ENCODE measurements at places on chromosomes 3 and 15. TPM values are rescaled to one million over a fixed set of nuclear protein-coding genes. Genes with fewer than 3 reads are reported as not detected.
A peak's percentile ranks its signal among the peaks of the same experiment; 100 is the strongest.

NEK10 gene
- total RNA-seq: 0.74 TPM

TNNC1 gene
- total RNA-seq: 2.1 TPM

ZNF80 gene
- 0.71 TPM for total RNA-seq

CFAP20DC gene
- 1.5 TPM for total RNA-seq

THBS1 gene
- total RNA-seq: 0.87 TPM

SCG5 gene
- total RNA-seq: 3.0 TPM

CCNB2 gene
- 112 TPM for total RNA-seq

CTXN2 gene
- not detected for total RNA-seq

TIMP4 gene
- not detected for total RNA-seq

SLC22A13 gene
- 0.58 TPM for total RNA-seq

C3orf52 gene
- 2.5 TPM for total RNA-seq

DNA sequence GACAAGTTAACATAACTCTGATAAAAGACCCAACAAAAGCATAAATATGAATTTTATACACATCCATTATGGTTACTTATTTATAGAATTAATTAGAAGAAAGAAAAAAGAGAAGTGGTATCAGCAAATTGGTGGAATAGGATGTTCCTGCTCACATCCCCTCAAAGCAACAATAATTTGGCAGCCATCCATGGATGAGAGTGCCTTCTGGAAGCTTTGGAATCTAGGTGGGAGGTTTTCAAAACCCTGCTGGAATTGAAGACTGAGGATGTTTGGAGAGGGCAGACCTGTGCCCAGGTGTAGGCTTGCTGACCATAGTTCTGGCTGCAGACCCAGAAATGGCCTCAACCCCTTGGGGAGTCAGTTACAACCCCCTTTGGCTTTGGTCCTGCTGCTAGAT, 91.2 kb downstream of the EDEM1 start:
- H3K4me3 ChIP-seq: no peak overlapping the region
- no peak overlapping the region for H3K27ac ChIP-seq

DNA sequence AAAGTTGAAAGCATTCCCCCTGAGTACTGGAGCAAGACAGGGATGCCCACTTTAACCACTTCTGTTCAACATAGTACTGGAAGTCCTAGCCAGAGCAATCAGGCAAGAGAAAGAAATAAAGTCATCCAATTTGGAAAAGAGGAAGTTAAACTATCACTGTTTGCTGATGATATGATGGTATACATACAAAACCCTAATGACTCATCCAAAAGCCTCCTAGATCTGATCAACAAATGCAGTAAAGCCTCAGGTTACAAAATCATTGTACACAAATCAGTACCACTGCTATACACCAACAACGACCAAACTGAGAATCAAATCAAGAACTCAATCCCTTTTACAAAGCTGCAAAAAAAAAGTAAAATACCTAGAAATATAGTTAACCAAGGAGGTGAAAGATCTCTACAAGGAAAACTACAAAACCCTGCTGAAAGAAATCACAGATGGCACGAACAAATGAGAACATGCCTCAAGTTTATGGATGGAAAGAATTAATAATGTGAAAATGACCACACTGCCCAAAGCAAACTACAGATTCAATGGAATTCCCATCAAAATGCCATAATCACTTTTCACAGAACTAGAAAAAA, 40.3 kb downstream of the RPL39L start:
- H3K4me3 ChIP-seq: no peak overlapping the region
- H3K27me3 ChIP-seq: no peaks in the 10 kb centered on the region

DNA sequence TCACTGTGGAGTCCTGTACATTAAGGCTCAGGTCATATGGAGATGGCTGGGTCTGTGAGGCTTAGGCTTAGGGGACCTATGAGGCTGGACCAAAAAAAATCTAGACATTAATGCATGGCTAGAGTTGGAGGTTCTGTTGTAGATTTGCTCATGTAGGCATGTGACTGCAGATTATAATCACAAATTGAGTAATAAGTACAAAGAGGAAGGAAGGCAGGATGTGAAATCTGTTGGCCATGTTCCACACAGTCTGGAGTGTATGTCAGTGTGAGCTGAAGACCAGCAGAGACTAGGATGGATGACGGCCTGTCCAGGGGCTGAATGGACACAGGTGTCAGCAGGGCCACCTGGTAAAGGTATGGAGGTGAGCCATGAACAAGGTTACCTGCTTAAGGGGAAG, at the start of gene ST3GAL6:
TSS of gene ST3GAL6 (plus strand) at position 265 of the 400 bp plus-strand sequence. CDS start 5,101 bp downstream, outside the sequence.
- H3K4me3 ChIP-seq: no peak within 1 kb of the TSS
- no peak for DNase-seq
- H3K27ac ChIP-seq: no peak within 1 kb of the TSS

- H3K4me3 ChIP-seq: peak overlapping the region; percentile 87
- peaks cover 13% of the 10 kb centered on the region for H3K36me3 ChIP-seq
- peaks cover 21% of the 10 kb centered on the region for H3K27me3 ChIP-seq
- DNase-seq: peak; percentile 54
These were observed 762 bp downstream of the CTNNB1 start for GRCh38 chr3:41199866-41200668.

- H3K4me1 ChIP-seq: no peaks in the 10 kb centered on the region
- H3K27me3 ChIP-seq: no peaks in the 10 kb centered on the region
- no peak overlapping the region for H3K4me3 ChIP-seq
- no peak overlapping the region for H3K27ac ChIP-seq
These were observed 281.9 kb downstream of the SHOX2 start for GRCh38 chr3:157824281-157824680.

GRCh38 chr15:100893964-100894295, 14.3 kb downstream of the ALDH1A3 start:
- no peak for DNase-seq
- H3K4me3 ChIP-seq: no peak overlapping the region
- H3K27me3 ChIP-seq: peaks cover 35% of the 10 kb centered on the region
- peaks cover 2% of the 10 kb centered on the region for H3K4me1 ChIP-seq
- no peaks in the 10 kb centered on the region for H3K36me3 ChIP-seq

GRCh38 chr15:69508659-69509058, 56.0 kb downstream of the RPLP1 start:
- no peak for DNase-seq
- H3K4me1 ChIP-seq: peaks cover 8% of the 10 kb centered on the region
- H3K27ac ChIP-seq: no peak overlapping the region
- peaks cover 18% of the 10 kb centered on the region for H3K27me3 ChIP-seq
